ENCODE measurements at places on chromosomes 16 and 17. TPM values are rescaled to one million over a fixed set of nuclear protein-coding genes. Genes with fewer than 3 reads are reported as not detected.

DNA sequence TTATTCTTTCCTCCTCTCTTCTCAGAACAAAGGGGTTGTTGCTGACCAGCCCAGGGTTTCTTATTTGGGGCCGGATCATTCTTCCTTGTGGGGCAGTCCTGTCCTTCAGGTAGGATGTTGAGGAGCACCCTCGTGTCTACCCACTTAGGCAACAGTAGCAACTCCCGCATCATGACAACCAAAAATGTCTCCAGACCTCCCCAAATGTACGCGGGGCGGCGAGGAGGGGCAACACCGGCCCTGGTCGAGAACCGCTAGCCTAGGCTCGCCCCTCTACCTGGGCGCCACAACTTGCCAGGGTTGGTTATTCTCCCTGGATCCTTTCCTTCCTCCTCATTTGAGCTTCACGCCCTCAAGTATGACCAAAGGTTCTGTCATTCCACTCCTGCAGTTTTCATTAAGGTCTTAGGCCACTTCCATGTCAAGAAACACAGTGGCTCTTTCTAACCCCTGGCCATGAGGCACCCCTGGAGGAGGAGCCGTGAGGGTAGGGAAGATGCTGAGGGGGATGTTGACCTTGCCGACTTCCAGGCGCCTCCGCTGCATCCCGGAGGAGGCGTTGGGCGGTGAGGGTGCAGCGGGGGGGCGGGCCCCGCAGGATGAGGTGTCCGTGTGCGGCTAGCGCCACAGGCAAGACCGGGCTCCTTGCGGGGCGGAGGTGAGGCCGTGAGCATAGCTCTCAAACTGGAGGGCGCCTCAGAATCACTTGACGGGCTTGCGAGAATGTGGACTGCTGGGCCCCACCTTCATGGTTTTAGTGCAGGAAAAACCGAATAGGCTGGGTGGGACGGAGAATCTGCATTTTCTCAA lies 712 bp upstream of the SPECC1 start:
- DNase-seq = no peak

- DNase-seq = no peak
These were observed 658 bp downstream of the CACNG4 start for GRCh38 chr17:66964930-66965800.

The PITPNM3 gene
- total RNA-seq = 4.2 TPM

DNA sequence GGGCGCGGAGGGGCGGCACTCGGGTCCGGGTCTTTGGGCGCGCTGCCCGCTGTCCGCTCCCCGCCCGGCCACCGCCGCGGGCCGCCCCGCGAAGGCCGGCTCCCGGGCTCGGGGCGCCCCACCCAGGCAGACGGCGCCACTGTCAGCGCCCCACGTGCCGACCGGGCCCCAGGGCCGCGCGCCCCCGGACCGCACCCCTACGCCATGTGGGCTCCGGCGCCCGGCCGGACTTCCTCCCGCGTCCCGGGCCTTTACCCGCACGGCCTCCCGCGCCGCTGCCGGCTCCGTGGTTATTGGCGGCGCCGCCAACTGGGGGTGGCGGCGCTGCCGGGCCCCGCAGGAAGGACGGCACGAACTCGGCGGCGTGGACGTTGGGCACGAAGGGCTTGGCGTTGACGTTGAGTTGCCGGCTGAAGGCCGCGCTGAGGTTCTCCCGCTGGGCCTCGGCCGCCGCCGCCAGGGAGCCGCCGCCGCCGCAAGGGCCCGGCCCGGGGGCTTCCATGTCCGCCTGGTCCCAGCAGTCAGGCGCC lies 577 bp downstream of the GSPT1 start:
- no peak for DNase-seq

- no peak for DNase-seq
These were observed 845 bp downstream of the SP2 start for GRCh38 chr17:47896672-47897490.

DNA sequence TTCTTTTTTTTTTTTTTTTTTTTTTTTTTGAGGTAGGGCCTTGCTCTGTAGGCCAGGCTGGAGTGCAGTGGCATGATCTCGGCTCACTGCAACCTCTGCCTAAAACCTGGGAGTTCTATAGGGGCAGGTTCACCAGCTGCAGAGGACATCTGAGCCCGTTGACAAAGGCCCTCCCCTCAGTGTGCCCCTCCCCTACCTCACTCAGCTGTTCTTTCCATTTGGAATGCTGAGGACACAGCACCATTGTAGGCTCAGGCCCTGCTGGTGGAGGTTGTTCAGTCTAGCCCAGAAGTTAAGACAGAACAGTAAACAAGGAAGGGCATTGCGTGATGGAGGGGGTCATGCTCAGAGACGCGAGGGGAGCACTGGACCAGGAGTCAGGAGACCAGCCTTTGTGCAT lies 21.8 kb upstream of the KIF19 start:
- DNase-seq = no peak

All from HCT116 (cell line).